Stimulated activated effector memory CD8-positive, alpha-beta T cell treated with anti-CD3 and anti-CD28 coated beads, Interleukin-12 subunit alpha, Interleukin-12 subunit beta, amount 100 ng/mL, for 72 hours (primary cell): ENCODE measurements at places on chromosomes 3 and 15.

- DNase-seq = no peak
Measured at GRCh38 chr3:156174229-156174847, 54.0 kb downstream of the KCNAB1 start.

GRCh38 chr15:70788114-70789049 is 25.0 kb upstream of the UACA start:
- DNase-seq = no peak

GRCh38 chr3:29324180-29324651 is 43.3 kb downstream of the RBMS3 start:
- no peak for DNase-seq

GRCh38 chr3:61679026-61679425 is 117.7 kb downstream of the PTPRG start:
- no peak for DNase-seq

DNA sequence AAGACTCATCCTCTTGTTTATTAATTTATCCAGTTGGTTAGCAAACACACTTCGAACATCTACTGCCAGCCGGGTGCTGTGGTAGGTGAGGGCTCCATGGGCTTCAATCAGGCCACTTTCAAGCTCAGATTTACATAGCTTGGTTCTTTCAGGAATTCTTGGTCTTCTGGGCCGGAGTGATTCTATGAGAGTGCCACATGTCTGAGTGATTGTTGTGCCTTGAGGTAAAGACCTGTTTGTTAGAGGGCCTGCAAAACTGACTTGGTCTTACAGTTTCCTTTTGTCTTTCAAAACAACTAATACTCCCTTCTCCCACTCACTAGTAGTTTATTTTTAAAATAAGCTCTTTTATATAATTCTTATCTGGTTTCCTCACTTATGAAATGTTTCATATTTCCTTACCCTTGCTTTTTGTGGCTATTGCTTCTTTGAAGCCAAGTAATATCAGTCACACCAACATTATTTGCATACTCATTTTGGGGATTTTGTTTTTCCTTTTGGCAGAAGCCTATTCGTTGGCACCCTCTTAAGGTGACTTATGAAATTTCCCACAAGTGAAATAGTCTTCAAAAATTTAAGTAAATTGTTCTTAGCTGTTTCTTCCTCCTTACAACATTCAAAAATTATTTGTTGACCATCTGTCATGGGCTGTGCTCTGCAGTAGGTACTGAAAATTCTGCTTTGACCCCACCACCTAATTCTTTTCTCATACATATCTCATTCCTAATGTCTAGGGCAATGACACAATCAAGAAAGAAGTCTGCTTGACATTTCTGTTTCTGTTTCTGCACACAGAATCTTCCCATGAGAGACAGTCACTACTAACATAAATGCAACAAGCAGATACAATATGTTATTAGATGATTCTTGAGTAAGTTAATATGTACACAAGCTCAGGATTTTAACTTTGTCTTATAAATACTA is 120.2 kb downstream of the LRRC28 start:
- DNase-seq = no peak

DNA sequence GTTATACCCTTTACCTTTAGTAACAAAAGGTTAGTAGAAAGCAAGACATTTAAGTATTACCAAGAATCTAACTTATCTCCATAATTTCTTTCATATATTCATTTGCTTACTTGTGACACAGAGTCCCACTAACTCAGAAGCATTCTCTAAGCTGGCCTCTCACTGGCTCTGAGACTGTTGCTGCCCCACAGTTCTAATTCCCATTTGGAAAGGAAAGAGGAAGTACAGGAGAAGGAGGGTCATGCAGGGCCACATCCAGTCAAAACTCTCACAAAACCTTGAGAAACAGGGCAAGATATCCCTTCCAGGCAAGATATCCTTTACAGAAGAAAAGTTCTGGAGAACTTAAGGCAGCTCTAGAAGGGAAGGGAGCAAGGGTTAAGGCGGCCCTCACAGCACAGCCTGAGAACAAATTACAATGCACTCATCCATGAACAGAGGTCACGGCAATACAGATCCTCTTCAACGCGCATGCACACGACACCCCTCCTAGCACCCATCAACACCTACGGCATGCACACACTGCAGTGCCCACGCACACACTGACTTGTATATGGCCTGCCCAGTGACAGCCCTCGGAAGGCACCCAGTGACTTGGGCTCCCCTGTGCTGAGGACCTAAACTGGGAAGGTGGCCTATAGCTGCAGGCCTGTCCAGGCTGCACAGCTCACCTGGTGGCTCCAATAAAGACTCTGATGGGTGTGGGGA is 13.0 kb upstream of the MYO5C start:
- DNase-seq = no peak

DNA sequence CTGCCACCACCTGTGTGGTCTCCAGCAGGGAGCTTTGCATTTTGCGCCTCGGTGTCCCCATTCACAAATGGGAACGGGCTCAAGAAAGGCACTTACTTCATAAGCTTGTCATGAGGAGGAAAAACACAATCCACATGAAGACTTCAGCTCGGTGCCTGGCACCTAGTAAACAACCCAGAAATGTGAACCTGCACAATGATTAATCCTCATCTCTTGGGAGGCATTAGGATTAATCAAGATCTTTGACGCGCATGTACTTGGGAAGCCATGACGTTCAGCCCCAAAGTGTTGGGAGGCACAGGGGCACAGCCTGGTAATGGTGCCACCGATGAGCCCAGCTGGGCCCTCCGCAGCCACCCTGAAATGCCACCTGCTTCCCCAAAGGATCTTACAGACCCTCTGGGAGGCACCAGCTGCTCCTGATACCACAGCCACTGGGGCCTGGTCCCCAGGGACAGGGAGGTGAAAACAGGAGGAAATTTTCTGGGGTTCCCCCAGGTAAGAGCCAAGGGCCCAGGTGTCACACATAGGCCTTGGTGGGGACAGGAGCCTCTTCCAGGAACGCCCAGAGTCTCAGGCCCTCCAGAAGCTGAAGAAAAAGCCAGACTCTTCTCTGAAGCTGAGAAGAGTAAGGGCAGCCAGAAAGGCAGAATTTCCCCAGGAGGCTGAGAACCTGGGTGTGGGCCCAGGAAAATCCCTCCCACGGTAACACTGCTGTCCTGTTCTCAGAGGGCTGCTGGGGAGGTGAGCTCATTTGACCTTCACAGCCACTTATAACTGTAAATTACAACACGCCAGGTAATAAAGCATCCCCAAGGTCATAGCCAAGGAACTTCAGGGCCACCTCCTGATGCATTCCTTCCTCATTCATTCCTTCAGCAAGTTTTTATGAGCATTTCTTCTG is 507.5 kb downstream of the SHQ1 start:
- DNase-seq = no peak

GRCh38 chr3:37712918-37713817 is 148.5 kb upstream of the CTDSPL start:
- DNase-seq = no peak

GRCh38 chr3:140370686-140371085 is 307.2 kb upstream of the TRIM42 start:
- no peak for DNase-seq

- DNase-seq = peak; percentile 73
Measured at GRCh38 chr3:129160891-129161859, at the start of gene ISY1. Gene ISY1 (minus strand): TSS chr3:129161063. CDS start chr3:129160975, 88 bp downstream.

DNA sequence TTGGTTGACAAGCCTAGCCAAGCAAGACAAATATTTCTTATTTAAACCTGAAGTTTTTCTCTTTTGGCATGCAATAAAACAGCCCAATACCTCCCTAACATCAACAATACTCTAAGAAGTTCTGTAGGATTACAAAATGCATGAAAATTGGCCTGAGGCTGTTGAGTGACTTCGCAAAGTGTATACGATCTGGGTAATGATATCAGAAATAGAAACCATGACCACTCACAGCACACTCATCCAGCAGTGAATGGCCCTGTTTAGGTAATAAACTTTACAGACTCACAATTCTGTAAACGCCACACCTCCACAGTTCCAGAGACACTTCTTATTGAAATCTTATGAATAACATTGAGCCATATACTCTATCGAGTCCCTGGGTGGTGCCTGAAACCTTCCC is 83.0 kb upstream of the NAALADL2 start:
- no peak for DNase-seq

GRCh38 chr15:73608475-73608874 is 24.7 kb downstream of the NPTN start:
- no peak for DNase-seq

- no peak for DNase-seq
Measured at GRCh38 chr15:60531801-60532200, 52.9 kb upstream of the ICE2 start.

DNA sequence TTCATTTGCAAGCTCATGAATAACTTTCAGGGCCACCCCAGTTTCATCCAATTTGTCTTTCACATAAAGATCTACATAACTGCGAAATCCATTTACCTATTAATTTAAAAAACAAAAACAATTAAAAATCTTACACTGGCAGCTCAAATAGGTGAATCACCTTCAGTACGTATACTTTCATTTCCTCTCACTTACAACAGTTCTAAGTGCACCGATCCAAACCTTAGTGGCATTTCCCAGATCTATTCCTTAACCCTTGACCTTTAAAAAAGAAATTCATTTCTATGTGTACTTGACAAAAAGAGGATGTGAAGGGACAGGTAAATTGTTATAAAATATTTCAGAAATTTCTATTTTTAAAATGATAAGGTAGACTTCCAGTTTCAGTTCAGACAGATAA is 30.8 kb downstream of the TOP2B start:
- no peak for DNase-seq

GRCh38 chr15:55247766-55248427 is 41.7 kb downstream of the RAB27A start:
- DNase-seq = no peak

DNA sequence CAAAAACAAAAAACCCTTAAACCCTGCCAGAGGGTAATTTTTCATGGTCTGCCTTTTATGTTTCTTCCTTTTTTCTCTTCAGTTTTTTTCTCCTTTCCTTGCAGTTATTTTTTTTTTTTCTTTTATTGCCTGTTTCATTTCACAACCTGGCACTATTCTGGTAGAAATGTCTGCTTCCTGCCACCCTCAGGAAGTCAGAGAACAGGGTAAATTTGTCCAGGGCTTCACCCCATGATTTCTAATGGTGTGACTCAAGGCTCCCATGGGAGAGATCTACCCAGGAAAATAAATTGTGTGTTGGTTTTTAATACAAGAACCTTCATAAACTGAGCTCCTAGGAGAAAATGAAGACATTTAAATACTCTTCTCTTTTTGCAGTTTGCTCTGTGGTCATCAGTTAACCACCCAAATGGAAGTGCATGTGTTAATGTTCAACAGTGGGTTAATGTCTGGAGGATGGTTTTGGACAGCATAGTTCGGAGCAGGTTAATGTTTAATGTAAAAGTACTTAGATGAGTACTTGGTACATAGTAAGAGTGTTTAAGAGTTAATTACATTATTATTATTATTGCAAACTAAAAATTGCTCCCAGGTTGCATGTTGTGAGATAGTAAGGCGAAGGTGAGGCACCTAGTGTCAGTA is 45.9 kb downstream of the CGNL1 start:
- DNase-seq = no peak

GRCh38 chr15:58399739-58400138 is 32.1 kb upstream of the LIPC start:
- no peak for DNase-seq

GRCh38 chr3:94568041-94568440 is 505.2 kb downstream of the NSUN3 start:
- DNase-seq = no peak

GRCh38 chr3:50242851-50243542 is 7.0 kb downstream of the GNAI2 start:
- peak; percentile 32 for DNase-seq

GRCh38 chr15:74780523-74781430 is 1.1 kb upstream of the CSK start:
- DNase-seq = no peak

DNA sequence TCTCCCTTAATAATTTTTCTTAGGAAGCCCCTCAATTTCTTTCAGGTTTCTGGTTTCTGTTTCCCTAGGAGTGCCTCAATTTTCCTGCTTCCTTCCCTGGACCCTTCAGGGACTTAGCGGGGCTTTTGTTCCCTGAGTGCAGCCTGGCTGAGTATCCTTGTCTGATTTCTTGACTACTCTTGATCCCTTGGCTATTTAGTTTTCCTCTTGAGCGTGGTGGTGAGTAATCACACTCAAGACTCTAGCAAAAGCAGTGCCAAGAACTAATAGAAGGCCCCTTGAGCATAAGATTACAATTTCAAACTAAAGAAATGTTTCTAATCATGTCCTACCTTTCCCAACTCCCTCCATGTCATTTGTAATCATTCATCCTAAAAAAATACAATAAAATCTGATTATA is 94.3 kb upstream of the C3orf80 start:
- DNase-seq = no peak

DNA sequence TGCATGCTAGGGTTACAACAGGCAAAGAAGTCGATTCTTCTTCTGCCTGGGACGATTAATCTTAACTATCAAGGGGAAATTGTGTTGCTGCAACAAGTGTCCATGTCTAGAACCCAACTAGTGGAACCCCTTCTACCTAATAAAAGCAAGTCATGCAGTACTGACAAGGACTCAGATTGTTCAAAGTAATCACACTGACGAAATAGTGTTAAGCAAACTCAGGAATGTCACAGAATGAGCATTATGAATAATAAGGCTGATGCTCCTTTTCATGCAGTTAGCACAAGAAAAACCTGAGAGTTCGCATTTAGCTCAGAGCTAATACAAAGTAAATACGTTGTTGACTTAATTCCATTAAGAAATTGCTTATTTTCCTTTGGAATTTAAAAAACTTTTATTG is 47.5 kb upstream of the TRIM42 start:
- no peak for DNase-seq

DNA sequence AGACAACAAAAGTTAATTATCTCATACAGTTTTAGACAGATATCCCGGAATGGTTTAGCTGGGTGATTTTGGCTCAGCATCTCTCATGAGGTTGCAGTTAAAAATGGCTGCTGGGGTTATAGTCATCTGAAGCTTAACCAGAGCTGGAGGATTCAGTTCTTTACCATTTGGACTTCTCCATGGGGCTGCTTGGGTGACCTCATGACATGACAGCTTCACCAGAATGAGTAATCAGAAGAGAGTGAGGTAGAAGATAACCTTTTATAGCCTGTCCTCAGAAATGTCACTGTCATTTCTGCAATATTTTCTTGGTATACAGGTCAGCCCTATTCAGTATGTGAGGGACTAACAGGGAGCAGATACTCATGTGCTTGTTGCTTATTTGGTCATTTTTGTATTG is 30.9 kb downstream of the TFG start:
- no peak for DNase-seq

GRCh38 chr3:178067721-178068120 is 468.5 kb upstream of the KCNMB2 start:
- DNase-seq = no peak

GRCh38 chr3:1068985-1069384 is 23.8 kb upstream of the CNTN6 start:
- no peak for DNase-seq
